Thyroid gland (tissue), 4 donors: ENCODE measurements at places on chromosomes 6 and 20. TPM values are rescaled to one million over a fixed set of nuclear protein-coding genes. Genes with fewer than 3 reads are reported as not detected.

DNA sequence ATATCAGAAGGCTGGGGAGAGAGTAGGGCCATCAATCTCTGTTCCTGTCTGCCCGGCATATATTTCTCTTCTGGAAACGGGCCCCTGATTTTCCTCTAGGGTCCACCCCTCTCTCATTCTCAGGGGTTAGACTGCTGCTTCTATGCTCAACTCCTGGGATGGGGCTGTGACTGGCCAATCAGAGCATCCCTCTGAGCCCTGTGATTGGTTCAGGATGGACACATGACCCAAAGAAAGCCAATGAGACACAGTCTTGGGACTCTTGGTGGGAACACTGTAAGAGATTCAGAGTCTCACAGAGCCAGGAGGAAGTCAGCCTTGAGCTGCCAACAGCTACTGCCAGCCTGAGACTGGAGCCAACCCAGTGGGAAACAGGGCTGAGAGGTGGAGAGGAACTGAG is 31.0 kb upstream of the KCNB1 start:
- no peak for DNase-seq

DNA sequence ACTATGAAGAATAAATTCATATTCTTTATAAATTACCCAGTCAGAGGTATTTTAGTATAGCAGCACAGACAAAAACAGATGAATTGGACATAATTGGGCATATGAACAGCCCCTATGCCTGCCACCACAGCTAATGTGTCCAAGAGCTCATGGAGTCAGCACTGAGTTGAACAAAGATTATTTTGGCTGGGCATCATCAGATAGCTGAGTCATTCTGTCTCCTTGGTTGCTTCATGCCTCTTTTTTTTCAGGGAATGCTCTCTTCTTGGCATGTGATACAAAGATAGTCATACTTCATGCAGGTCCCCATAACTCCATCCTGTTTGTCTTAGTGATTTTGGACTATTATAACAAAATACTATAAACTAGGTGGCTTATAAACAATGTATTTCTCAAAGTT is 275.6 kb downstream of the TENT5A start:
- no peak for DNase-seq

DNA sequence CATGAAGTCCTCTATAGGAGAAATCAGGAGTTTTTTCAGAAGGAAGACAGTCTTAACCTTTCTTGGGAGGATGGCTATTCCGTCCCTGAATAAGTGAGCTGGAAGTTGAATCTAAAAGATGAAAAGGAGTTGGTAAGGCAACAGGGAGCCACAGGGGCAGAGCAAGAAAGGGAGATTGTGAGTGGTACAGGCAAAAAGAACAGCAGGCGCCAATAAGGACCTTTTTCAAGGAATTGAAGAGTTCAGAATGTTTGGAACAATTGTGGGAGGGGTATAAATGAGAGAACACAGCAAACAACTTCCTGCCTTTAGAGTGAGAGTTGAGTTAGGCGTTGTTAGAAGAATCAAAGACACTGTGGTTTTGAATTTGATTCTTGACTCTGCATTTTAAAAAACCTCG is 1003.7 kb downstream of the EPHA7 start:
- DNase-seq, result no peak

GRCh38 chr6:151482290-151482689 is 11.5 kb upstream of the CCDC170 start:
- DNase-seq, result no peak

- no peak for DNase-seq
These were observed 359.3 kb downstream of the TAF4 start for GRCh38 chr20:61706259-61706961.

GRCh38 chr20:58473453-58474425 is 41.5 kb downstream of the APCDD1L start:
- peak; percentile 38 for DNase-seq

DNA sequence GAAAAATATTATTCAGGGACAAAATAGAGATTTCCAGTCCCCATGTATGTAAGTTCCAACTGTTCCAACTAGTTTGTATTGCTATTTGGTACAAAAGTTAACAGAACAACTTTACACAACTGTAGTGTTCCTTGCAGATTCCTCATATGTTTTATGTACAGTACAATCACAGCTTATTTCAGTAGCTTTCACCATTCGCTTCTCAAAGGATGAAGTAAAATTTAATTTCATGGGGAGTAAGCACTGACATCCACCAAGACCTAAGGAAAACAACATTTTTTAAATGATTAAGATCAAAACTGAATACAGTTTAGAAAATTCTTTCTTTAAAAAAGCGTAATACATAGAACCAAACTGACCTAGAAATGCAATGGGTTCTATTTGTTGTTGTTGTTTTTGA is 24.6 kb downstream of the ZNF217 start:
- DNase-seq, result no peak

- DNase-seq, result no peak
These were observed 32.2 kb downstream of the ILRUN start for GRCh38 chr6:34664256-34664971.

- no peak for DNase-seq
These were observed 26.1 kb upstream of the KLHL31 start for GRCh38 chr6:53691667-53692133.

GRCh38 chr20:4910951-4911350 is 90.4 kb downstream of the SLC23A2 start:
- no peak for DNase-seq

DNA sequence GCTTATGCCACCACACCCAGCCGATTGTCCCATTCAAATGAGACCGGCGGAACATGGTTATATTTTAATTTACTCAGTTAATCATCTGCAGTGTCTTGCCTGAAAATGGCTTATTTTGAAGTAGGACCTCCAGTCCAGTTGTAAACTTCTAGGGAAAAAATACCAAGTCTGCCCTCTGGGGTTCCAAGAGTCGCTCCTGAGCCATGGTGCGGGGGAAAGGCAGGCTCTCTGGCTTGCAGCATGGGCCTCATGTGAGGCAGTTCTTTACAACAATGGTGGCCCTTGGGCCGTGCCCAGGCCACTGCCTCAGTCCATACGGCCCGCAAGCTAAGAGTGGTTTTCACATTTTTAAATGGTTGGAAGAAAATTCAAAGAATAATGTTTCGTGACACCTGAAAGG is 62.7 kb upstream of the XRN2 start:
- no peak for DNase-seq

- no peak for DNase-seq
These were observed 210.5 kb upstream of the SHLD1 start for GRCh38 chr20:5539691-5540090.

DNA sequence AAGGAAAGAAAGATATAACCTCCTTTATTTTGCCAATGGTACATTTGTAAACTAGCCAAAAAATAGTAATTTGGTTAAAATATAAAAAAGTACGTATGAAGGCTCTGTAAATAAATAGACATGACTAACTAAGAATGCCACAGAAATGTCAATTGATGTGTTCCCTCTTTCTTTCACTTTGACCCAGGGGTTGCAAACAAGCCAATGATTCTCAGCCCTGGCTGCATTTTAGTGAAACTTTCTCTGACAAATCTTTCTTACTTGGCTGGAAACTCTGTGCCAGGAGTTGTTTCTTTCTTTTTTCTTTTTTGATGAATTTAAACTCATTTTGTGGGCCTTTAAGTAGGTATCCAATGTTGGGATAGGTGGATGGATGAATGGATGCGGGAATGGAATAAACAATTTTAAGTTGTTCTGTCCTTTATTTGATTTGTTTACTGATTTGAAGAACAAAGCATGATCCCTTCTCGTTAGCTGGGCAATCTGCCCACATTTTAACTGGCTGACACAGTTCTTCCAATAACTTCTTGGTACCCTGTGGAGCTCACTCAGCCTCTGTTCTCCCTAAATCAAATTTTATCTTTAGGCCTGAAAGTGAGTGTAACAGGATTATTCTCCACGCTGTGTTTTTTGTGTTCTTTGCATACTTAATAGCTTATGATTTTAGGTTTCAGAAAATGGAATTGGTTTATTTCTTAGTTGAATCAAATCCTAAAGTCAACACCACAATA is 58.6 kb upstream of the GCLC start:
- peak; percentile 59 for DNase-seq

- DNase-seq, result no peak
These were observed 19.0 kb downstream of the YTHDF1 start for GRCh38 chr20:63196768-63197470.

DNA sequence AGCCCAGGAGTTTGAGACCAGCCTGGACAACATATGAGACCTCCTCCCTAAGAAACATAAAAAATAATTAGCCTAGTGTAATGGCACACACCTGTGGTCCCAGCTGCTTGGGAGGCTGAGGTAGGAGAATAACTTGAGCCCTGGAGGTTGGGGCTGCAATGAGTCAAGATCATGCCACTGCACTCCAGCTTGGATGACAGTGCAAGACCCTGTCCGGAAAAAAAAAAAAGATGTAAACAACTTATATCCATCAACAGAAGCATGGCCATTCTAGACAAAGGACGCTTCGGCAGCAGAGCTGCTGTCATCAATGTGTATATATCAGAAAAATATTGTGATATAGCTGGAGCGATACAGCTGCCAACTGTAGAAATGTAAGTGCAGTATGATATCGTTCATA is 59.6 kb upstream of the ARID1B start:
- DNase-seq, result no peak

DNA sequence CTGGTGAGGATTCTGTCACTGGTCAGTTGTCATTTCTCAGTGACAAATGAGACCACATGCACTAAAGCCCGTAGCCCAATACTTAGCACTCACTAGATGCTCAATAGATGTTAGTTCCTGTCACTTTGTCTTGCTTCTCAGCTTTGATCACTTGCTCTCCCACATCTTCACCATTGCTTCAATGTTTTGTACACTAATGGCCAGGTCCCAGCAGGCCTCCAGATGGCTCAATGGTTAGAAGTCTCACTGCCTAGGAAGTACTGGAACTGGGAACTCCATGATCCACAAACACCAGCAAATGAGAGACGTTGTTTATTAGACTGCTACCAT is 502.8 kb upstream of the JARID2 start:
- DNase-seq, result no peak

- no peak for DNase-seq
These were observed 41.7 kb downstream of the ZMYND8 start for GRCh38 chr20:47314647-47315338.

- DNase-seq, result no peak
These were observed 38.2 kb upstream of the PMEPA1 start for GRCh38 chr20:57747861-57748481.

- DNase-seq, result no peak
These were observed 203.9 kb upstream of the PRDM1 start for GRCh38 chr6:105882121-105882803.

GRCh38 chr20:41214202-41214601 is 76.9 kb downstream of the PLCG1 start:
- DNase-seq, result peak; percentile 51

DNA sequence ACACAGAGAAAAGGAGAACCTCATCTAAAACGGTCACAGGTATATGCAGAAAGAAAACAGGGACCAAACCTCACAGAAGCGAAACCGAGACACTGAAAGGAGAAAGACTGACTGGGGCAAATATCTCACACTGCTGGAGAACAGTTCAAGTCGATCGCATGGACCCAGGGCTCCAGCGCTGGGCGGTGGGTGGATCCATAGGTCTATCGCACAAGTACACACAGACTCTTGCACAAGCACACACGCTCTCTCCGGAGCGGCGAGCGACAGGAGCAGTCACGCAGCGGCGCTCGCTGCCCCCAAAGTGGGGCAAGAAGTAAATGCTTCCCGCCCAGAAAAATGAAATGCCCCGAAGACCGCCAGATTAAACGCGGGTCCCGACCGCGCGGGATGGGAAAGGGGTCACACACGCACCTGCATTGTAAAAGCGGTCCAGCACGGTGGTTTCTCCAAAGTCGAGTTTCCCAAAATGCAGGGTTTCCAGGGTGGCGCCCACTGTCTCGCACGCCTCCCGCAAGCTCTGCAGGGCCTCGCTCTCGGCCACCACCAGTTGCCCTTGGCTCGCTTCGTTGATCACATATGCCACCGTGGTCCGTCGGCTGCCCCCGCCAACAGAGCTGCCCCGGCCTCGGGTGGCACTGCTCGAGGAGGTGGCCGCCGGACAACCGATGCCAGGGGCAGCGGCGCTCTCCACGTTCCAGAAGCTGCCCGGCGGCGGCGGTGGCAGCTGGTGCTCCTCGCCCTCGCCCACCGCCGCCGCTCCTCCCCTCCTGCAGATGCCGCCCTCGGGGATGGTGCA is 782 bp downstream of the MAP3K5 start:
- DNase-seq, result peak; percentile 78

GRCh38 chr20:62734881-62735280 is 26.2 kb downstream of the NTSR1 start:
- DNase-seq, result peak; percentile 0

- no peak for DNase-seq
These were observed 13.4 kb downstream of the CCDC167 start for GRCh38 chr6:37486121-37486839.

DNA sequence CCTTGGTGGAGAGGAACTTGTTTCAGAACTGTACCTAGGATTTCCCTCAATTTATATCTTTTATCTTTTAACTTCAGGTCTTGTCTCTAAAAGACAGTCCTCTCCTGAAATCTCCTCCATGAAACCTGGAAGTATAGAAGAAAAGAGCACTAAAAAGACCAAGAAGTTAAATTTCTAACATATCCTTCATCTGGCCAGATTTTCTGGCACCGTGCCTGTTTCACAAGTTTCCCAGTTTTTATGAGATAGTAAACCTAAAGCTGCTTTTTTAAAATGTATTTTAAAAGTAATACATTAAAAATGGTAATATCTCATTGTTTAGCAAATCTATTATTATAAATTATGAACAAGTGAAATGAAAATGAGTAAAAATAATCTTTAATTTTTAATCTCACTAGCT is 348.3 kb upstream of the RSPO3 start:
- DNase-seq, result no peak

GRCh38 chr6:129543981-129544380 is 166.0 kb downstream of the ARHGAP18 start:
- no peak for DNase-seq

DNA sequence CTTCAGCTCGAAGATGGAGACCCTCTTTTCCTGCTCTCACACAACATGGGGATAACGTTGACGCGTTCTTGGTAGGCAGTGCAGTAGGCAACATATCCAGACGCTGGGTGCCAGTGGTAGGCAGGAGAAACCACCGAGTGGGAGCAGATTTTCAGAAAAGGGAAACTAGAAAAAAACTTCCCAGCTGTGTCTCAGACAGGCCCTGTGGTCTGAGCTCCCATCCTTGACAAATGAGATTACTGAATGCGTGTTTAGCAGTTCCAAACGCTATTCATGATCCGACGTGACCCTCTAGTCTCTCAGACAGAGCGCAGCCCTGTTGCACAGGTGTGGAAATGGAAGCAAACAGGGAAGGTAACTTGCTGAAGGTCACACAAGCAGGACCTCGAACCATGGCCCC is 83.9 kb upstream of the DUSP22 start:
- no peak for DNase-seq

The PROKR2 gene
- not detected for total RNA-seq

The CAP2 gene
- total RNA-seq, result 11.7 TPM

The MAS1 gene
- not detected for total RNA-seq

The TBXT gene
- not detected for total RNA-seq

The ANKRD66 gene
- not detected for total RNA-seq

The PPDPF gene
- total RNA-seq, result 110 TPM

The TREML2 gene
- total RNA-seq, result not detected

The SYNE1 gene
- total RNA-seq, result 459 TPM
